ENCODE measurements at places on chromosomes 16 and 17. TPM values are rescaled to one million over a fixed set of nuclear protein-coding genes. Genes with fewer than 3 reads are reported as not detected.

Gene KLHL11
- total RNA-seq: 3.5 TPM

DNA sequence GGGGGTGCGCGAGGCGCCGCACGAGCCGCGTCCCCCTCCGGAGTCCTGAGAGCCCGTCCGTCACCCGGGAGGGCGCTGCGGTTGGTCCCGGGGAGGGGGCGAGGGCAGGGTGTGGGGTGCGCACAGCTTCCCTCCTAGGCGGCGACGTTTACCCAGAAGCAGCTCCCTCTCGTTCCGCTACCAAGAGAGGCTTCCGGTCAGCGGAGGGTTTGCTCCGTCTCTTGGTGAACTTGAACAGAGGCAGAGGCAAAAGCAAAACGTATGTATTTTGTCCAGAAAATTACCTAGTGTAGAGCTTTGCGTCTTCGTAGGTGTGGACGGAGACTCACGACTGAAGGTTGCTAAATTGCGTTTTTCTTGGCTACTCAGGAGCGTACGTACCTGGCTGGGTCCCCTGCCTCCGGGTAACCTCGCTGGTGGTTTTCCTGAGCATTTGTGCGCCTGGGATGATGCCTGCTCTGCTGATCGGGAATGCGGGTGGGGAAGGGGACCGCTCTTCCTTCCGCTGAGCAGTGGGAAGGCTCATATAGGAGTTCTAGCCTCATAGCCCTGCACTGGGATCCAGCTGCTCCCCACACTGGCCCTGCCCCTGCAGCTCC, 833 bp downstream of the WSCD1 start:
- no peak for DNase-seq

Gene SLC13A2
- total RNA-seq: not detected

Gene MT4
- total RNA-seq: not detected

- DNase-seq: no peak
Observed at GRCh38 chr17:74780443-74781238, 4.5 kb upstream of the NAT9 start.
